ENCODE measurements at places on chromosomes 11 and 22. TPM values are rescaled to one million over a fixed set of nuclear protein-coding genes. Genes with fewer than 3 reads are reported as not detected.

The MUC5AC gene
- total RNA-seq = not detected

GRCh38 chr11:12674936-12675696, 895 bp downstream of the TEAD1 start:
- no peak for DNase-seq

The GGTLC2 gene
- not detected for total RNA-seq

GRCh38 chr11:120612513-120613263, 101.1 kb downstream of the GRIK4 start:
- no peak for DNase-seq

The GUCY1A2 gene
- total RNA-seq = 0.78 TPM

DNA sequence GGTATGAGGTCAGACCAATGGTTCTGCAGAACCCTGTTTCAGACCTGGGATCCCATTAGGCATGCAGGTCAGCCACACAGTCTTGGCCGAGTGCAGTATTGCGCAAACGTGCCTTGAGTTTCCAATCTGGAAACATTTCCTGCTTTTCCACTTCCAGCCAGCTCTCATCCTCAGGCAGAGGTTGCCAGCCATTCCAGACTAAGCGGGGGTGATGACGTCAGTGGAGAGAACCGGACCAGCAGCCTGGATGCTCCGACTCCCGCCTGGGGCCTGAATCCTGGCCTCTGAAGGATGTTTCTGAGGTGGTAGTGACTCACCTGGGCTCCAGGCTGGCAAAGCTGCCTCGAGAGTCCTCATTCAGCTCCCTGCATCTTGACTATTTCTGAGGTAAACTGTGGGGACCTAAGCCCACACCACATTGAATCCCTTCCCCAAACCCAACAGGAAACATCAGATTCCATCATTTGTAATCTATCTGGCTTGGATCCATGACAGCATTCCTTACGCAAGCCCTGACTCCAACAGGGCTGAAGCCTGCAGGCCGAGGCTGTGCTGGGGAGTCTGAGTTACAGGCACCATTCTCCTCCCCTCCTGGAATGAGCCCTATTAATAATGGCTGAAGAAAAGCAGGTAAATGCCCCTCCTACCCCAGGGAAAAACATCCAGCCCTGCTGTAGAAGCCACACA, 83.0 kb downstream of the ABTB2 start:
- DNase-seq = no peak

DNA sequence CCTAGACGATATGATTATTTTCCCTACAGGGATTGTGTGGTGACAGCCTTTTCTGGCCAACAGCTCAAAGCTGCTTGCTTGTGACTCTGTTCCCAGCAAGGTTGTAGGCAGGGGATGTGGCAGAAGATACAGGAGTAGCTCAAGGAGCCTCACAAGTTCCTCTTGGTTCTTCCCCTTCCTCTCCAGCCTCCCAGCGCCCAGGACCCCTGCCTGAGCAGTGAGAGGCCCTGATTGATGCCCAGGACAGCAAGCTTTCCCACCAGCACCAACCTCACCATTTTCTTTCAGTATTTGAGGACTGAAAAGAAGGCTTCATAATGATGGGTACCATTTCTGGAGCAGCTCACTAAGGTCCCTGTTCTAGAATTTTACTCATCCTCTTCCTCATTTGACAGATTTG, 248.0 kb downstream of the TENM4 start:
- DNase-seq = no peak

GRCh38 chr11:117923773-117924172, 5.4 kb downstream of the TMPRSS13 start:
- no peak for DNase-seq

- DNase-seq = no peak
Observed at GRCh38 chr22:48704335-48704734, 1123.3 kb downstream of the BRD1 start.

The USP2 gene
- 0.24 TPM for total RNA-seq

The MMP12 gene
- total RNA-seq = not detected

DNA sequence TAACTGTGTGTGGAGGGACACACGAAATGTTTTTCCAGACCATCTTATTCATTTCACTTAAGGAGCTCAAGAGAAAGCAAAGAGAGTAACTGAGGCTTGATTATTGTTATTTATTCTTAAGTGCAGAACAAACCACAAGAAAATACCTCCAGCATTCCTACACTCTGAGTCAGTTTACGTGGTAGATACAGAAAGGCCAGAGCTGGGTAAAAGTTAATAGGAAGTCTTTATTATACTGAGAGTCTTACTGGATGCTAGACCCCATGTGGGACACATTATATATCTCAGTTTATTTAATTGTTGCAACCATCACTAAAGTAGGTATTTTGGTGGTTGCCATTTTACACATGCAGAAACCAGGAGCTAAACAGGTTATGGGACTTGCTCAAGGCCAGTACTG, 261.4 kb upstream of the POU2AF2 start:
- no peak for DNase-seq

The MRPL11 gene
- 42.1 TPM for total RNA-seq

DNA sequence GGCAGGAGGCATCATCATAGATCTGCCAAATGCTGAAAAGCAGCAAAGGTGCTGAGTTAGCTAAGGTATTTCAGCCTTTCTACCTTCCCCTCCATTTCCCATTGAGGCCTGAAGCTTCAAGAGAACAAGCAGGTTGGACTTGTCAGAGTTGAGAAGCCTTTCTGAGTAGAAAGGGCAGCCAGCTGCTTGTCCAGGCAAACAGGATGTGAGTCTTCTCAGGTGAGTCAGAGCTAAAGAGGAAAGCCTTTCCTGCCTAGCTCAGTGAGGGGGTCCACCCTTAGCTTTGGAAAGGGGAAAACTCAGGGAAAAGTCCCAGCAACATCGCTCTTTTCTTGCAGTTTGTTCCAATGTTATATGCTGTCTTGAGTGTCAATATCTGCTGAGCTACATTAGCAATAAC, 13.2 kb upstream of the MPZL2 start:
- DNase-seq = no peak

DNA sequence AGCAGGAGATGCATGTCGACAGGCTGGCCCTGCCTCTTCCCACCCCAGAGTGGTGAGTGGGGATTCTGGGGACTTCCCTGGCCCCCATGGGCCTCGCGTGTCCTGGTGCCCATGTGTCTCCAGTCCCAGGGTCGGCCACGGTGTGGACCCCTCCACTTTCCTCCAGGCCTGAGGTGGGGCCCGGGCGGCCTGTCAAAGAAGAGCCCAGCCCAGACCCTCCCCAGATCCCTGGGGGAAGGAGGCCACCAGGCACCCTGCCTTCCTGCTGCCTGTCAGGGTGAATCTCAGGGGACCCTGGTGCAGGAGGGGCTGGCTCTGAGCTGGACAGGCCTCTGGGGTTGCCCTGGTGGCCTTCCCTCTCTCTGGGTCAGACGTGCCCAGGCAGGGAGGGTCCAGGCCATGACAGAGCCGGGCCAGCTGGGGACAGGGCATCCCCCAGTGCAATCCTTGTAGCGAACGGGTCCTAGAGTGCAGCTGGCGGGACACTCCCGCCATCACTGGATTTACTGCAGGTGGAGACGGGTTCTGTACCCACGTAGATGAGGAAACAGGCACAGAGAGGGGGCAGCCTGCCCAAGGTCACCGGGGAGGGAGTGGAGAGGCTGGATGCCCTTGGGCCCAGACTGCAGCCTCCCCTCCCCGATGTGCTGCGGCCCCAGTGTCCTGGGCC, 13.5 kb upstream of the MUC6 start:
- DNase-seq = no peak

- DNase-seq = no peak
Observed at GRCh38 chr11:115423728-115424459, 80.3 kb downstream of the CADM1 start.

- no peak for DNase-seq
Observed at GRCh38 chr22:19603767-19604166, 79.6 kb upstream of the CLDN5 start.

GRCh38 chr11:36469881-36470802, 39.9 kb downstream of the TRAF6 start:
- DNase-seq = no peak

DNA sequence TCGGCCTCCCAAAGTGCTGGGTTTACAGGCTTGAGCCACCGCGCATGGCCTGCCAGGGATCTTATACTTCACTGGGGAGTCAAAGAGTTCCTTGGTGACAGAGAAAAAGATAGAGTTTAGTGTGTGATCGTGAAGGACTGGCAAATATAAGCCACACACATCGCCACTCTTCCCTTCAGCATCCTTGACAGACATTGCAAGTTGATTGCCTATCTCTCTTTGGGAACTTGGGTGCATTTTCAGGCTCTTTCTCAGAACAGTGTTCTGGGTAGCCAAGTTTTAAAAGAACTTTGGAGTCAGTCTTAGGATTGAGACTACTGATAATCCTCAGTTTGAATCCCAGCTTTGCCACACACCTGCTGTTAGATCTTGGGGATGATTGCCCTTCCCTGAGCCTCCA, 19.8 kb downstream of the MIAT start:
- DNase-seq = no peak

DNA sequence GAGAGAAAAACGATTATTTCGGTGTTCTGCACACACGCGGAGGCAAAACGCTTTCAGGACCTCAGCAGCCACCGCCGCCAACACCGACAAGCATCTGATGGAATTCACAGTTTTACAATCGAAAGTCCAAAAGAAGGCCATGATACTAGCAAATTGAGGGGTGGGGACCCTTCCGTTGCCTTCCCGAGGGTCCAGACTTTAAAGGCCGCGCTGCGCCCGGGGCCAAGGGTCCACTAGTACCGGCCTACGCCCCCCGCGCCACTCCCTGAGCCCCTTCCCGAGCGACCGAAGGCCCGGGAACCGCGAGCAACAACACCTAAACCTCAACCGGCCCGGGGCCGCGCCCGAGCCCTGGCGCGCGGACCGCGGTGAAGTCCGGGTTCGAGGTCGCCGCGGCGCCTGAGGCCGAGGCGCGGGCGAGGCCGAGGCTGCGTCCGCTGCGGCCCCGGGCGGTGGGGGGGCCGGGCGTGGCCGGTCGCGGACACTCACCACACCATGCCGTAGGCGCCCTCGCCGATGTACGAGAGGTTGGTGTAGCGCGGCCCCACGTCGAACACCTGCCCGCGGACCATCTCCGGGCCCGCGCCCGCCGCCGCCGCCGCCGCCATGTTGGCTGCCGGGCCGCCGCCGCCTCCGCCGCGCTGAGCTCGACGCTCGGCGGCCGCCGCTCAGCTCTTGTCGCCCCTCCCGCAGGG, 465 bp downstream of the MAPK1 start:
- DNase-seq = peak; percentile 83

GRCh38 chr11:8372641-8373381, 109.1 kb upstream of the LMO1 start:
- DNase-seq = no peak

GRCh38 chr11:124113890-124114289, 1.4 kb upstream of the VWA5A start:
- no peak for DNase-seq

The ISX gene
- total RNA-seq = not detected

DNA sequence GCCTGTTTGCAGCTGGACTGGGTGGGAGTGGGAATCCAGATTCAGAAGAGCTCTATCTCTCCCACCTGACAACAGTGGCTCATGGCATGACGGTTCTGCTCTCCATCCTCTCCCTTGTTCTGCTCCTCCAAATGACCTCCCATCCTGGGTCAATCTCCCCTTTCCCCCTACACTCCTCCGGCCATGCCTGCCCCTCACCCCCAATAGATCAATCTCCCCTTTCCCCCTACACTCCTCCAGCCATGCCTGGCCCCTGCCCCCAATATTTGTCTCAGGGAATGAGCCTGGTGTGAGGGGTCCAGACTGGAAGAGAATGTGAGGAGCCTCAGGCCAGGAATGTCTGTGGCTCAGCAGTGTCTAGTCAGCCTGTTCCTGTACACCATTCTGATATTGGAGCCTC, 30.9 kb upstream of the RIC3 start:
- no peak for DNase-seq

GRCh38 chr22:46736705-46737104, 1.3 kb downstream of the CERK start:
- no peak for DNase-seq

DNA sequence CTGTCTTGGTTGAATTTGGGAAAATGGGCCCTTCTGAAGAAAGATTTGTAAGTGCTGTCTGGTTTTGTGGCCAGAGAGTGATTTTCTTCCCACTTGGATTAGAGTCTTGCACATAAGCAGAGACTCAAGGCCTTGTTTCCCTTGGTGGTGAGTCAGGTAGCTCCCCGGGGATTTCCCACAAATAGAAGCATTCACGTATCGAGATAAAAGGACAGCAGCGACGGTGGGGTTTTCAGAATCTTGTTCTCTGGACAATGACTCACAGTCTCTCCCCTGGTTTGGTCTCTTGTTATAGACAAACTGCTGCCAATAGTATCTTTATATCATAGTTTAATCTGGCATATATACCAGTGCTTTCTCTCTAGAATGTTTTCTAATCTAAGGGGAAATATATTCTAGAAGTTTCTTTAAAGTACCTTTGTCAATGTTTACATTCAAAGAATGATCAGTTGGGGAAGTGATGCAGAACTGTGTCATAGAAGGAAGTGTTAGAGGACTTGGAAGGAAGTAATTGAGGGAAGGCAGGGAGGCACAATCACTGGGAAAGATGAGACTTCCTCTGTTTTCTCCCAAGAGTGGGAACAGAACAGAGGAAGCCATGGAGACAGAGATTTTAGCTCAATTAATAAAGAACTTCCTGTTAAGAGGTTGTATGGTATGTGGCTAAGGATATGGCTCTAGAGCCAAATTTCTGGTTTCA, 18.1 kb downstream of the POLA2 start:
- DNase-seq = no peak

The PANX2 gene
- 1.6 TPM for total RNA-seq

The PRR33 gene
- total RNA-seq = not detected

The GTSE1 gene
- total RNA-seq = 9.4 TPM

The PHF21B gene
- 0.54 TPM for total RNA-seq

DNA sequence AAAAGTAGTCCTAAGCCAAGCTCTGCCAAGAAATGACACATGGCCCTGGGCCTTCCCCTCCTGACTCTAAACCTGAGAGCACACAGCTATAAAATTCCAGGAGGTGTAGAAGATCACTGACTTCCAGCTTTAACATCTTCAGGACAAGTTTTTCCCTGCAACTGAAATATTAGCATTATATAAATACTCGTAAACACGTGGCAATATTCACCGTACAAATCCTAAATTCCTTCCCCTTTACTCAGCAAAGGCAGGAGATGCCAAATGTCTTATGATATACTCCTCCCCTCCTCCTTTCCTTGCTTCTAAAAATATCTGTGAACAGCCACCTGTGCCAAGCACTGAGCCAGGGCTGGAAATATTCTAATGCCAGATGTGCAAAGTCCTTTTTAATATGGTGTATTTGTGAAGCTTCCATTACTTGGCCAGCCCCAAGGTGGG, 194.0 kb downstream of the LARGE1 start:
- DNase-seq = no peak

GRCh38 chr11:17547051-17547577, at the start of gene OTOG:
Gene OTOG, plus strand, starts transcription at chr11:17547259. Its CDS starts 114 bp downstream, at chr11:17547373.
- DNase-seq = no peak

- no peak for DNase-seq
Observed at GRCh38 chr11:64987998-64988854, 8.5 kb downstream of the BATF2 start.

The SIRT3 gene
- 23.2 TPM for total RNA-seq
